ENCODE measurements at places on chromosomes 12 and 14.

- no peak for DNase-seq
Observed at GRCh38 chr12:106527356-106527755, 55.4 kb upstream of the RFX4 start.

DNA sequence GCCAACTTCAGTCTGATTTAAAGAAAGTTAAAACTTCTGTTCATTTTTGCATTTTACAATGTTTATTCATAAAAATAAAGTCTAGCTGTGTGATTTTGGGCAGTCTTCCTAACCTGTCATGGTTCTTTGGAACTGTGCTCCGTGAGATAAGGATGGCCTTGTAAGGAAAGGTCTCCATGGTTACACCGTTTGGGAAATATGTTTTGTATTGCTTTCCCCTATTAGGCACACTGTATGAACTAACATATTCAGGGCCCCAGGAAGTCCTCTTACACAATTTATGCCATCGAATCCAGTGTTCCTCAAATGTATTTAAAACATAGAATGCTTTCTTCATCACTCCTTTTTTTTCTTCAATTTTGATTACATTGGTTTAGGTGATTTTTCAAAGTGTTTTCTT is 54.5 kb downstream of the APAF1 start:
- peak; percentile 11 for DNase-seq

- no peak for DNase-seq
Observed at GRCh38 chr12:4261655-4262054, 11.9 kb upstream of the CCND2 start.

- peak; percentile 4 for DNase-seq
Observed at GRCh38 chr12:104546575-104546974, 89.8 kb downstream of the CHST11 start.

DNA sequence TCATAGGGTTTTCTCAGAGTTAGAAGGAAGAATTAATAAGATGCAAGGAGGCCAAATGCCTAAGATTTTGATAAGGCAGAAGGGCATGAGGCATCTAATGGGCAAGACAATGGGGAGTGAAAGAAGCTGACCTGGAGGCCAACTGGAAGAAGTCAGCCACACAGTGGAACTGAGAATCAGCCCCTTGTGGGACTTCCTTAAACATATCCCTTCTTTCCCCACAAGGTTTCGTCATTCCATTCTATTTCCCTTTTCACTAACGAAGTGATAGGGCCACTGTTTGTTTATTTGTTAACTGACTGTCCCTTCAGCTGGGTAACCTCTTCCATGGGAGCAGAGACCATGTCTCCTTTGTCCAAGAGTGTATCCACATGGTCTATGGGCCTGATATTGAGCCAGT is 86.2 kb downstream of the HELB start:
- DNase-seq = no peak

DNA sequence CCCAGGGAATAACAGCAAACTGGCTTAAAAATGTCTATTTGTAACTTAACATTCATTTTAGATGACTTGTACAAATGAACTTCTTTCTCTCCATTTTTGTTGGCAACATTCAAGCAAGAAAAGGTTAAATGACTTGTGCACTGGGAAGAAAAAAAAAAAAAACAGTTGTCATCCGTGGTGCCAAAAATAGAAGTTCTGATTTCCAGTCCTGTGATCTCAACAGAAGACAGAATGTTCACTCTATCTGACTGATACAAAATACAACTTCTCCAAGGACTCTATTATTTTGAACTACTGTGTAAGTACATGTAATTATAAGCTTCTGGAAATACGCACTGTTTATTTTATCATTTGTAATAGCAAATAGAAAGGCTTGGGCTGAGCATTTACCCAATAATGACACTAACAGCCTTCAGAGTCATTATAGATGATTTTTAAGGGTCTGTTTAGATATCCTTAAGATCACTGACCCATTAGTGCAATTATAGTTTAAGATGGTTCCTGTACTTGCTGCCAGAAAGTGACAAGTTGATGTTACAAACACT is 59.9 kb downstream of the LIN7A start:
- DNase-seq = no peak
